Colonic mucosa (tissue), 4 donors: ENCODE measurements at places on chromosomes 11 and 22.

DNA sequence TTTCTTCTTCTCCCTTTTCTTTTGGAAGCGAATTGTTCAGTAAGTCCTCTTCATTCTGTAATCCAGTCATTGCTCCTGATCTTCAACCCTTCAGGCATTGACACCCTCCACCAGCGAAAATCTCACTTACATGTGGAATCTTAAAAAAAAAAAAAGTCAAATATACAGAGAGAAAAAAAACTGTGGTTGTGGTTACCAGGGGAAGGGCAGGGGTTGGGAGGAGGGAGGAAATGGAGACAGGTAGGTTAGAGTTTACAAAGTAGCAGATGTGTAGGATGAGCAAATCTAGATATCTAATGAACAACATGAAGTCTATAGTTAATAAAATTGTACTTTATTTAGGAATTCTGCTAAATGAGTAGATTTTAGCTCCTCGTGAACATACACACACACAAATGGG is 17.7 kb upstream of the TMEM123 start:
- no peak for DNase-seq

- peak; percentile 90 for DNase-seq
These were observed 38.5 kb upstream of the GLYATL1 start for GRCh38 chr11:58900479-58901420.

- no peak for DNase-seq
These were observed 5.5 kb downstream of the RPS6KA4 start for GRCh38 chr11:64364435-64364834.

DNA sequence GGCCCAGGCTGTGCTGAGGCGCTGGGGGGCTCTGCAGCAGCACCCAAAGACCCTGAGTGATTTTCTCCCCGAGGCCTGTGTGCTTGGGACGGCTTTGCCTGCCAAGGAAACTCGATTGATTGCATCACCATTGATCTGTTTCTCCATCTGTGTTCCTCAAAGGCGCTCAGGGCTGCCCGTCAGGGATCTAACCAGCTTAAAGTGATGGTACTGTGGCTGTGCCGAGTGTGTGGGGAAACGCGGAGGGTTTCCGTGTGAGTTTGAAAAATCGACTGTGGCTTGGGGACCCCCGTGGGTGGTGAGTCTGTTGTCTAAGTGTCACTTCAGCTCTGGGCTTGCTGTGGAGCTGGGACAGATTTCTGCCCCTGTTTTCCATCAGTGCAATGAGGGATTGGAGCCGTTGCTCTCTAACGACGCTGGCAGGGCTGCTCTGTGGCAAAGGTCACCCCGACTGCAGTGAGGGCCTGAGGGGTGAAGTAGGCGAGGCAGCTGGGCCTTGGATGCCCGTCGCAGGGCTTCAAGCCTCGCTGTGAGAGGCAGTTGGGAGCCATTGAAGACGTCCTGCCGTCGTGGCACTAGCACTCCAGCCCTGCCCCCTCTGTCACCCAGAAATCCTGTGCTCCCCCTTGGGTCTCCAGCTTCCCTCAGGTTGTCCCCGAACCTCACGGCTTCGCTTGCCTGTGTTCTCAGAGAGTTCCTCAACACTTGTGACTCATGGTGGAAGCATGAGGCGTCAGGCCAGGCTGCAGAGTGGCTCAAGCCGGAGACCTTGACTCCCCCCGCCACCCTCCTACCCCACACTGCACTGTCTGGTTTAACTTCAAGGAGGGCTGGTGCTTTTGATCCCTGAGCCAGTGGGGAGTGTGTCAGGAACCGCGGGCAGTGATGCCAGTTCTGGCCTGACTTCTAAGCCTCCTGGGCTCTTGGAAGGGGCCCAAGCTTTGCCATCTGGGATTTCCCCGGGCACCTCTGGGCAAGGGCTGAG is 21.8 kb downstream of the CACNA1I start:
- no peak for DNase-seq

DNA sequence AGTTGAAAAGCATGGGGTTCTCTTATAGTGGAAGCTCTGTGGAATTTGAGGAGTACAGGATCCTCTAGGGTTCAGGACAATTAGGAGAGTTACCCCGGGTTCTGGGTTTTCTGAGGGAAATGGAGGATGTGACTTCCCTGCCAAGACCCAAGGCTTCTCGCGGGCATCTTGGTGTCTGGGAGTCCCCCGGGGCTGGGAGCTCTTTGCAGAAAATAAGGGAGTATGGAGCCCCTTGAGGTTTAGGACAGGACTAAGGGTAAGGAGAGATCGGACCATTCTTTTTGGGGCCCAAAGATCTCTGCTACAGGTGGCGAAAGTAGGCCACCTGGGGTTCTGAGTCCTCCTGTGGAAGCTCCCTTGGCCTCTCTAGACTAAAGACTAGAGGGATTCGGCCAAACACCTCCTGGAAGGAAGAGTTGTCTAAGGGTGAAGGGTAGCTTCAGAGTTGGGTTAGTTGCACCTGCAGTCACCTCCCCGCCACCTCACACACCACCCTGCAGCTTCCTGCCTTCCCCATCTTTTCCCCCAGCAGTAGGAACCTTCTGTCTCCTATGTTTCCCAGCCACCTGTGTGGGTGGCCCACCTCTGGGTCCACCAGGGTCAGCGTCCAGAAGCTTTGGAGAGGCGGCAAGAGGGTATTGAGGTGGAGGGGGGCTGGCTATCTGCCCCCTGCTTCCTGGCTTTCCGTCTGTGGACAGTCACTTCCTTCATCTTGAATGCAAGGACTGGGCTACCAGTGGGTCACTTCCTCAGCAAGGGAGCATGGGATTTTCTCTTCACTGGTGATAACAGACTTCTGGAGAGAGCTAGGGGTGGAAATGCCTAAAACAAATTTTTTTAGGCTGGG is 908 bp downstream of the LIMK2 start:
- peak; percentile 38 for DNase-seq

- DNase-seq: no peak
These were observed 880.6 kb downstream of the LUZP2 start for GRCh38 chr11:25377466-25377865.
